ENCODE measurements at places on chromosomes 16 and 17.

- DNase-seq, result no peak
Observed at GRCh38 chr16:21643785-21644184, 8.6 kb downstream of the IGSF6 start.

GRCh38 chr16:65936096-65936495, 430.4 kb upstream of the CDH5 start:
- no peak for DNase-seq

GRCh38 chr16:4617880-4618279, 3.2 kb upstream of the UBALD1 start:
- no peak for DNase-seq

- no peak for DNase-seq
Observed at GRCh38 chr16:64470916-64471315, 650.9 kb downstream of the CDH11 start.

DNA sequence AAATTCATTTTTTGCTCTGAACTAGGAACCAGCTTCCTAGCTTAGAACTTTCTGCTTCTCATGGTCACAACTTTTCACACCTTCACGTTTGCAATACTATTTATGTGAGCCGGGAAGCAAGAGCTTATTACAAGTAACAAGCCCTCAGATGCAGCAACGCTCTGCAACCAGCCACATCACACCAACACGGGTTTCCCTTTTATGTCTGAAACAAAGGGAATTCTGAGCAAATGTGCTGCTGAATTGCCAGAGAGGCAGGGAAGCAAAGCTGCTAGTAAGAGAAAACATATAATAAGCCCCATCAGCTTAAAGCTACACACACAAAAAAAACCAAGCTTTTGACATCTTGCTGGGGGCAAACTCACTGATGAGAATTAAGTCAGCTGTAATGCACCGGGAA, 122.2 kb downstream of the SLC39A11 start:
- no peak for DNase-seq

DNA sequence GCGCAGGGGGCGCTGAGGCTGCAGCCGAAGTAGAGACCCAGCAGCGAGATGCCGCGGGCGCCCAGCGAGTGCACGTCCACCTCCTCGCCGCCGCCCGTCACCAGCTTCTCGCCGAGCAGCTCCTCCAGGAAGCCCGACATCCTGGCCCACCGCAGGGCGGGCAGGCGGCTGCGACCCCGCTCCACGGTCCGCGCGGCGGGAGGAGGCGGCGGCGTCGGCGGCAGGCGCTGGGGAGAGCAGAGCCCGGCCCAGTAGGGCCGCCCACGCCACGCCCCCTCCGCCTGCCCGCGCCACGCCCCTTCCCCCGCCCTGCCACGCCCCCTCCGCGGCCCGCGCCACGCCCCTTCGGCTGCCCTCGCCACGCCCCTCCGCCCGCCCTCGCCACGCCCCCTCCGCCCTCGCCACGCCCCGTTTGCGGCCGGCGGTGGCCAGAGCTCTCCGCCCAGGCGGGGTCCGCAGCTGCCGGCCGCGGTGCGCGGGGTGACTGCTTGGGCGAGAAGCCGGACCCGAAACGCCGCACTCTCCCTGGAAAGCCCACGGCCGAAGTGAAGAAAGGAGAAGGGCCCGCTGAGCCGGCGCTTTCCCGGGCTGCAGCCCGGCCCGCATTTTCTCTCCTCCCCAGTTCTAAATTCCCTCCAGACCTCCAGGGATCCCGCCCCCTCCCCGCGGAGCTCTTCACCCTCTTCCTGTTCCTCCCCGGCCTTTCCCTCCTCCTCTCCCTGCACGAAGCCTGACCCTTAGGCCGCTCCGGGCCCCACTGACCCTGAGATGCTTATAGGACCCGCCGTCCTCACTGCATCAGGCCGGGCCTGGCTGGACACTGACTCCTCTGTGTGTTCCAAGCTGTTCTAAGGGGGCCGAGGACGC, at the start of gene NXN:
Gene NXN (minus strand): TSS at position 238 of the 867 bp plus-strand sequence.
- DNase-seq, result peak; percentile 94
